ENCODE measurements at places on chromosomes 11 and 22.

DNA sequence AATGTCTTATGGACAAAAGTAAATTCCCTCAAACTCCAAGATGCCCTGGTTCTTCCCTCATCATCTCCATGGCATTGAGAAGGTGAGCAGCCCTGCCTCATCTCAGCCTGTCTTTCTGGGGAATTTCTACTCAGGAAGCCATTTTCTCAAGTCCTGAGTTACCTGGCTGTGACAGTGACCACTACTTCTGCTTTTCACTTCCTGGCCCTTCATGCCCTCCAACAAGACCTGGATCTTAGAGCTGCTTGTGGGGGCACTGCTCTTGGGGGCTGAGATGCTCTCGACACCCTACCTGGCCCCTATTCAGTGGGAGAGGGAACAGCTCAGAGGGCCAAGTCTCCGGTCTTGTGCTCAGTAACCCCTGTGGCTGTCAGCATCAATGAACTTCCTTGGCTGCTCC, 5.5 kb upstream of the IGSF22 start:
- DNase-seq, result no peak

GRCh38 chr11:35799655-35800054, 137.1 kb downstream of the TRIM44 start:
- DNase-seq, result no peak

GRCh38 chr11:8658321-8659057, 24.0 kb downstream of the TRIM66 start:
- DNase-seq, result no peak

DNA sequence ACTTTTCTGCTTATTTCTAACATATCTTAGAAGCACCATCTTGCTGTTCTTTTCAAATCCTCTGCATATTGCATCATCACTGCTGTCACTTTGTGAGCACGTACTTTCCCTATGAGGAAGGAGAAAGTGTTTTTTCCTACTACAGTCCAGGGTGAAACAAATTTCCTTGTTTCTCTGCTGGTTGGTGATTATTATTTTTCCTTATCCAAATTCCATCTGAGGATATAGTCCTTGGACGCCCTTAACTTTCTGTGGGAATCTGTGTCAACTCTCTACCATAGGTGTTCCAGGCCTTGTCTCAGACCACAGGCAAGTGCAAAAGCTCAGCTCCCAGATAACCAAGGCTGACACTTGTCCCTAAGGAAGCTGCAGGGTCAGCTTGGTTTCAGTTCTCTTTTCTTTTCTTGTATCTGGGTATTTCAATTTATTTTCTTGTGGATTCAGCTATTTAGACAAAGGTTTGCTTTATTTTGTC, 29.4 kb upstream of the LYVE1 start:
- no peak for DNase-seq

DNA sequence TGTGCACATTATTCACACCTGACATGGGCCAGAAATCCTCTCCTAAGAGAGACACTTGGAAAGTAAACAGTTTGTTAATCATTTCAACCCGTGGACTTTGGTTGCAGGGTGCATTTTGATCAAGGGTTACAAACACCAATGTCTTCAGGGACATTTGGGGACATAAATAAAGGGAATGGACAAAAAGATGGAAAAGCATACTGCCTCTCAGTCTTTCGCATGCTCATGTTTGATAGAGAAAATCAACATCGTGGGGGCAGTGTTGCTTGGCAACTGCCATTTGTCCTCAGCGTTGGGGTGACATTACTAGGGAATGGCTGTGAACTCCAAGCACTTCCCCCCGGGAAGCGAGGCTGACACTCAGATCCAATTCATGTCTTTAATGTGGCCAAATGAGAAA, 114.7 kb upstream of the OR4B1 start:
- DNase-seq, result no peak

DNA sequence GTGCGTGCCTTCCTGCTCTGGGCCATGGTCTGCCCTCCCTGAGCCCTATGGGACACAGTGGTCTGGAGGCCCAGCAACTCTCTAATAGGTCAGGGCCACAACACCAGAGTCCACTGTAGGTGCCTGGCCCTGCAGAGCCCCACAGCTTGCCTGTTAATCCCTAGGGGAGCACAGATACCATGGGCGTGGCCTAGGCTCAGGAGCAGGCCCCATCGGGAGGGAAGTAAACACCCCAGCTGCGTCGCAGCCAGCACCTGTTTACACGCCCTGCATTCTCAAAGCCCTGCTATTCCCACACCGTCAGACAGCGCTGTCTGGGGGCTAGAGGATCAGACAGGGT, 2.5 kb downstream of the KCTD17 start:
- peak; percentile 94 for DNase-seq

GRCh38 chr11:58286249-58286648, 18.2 kb upstream of the OR10W1 start:
- DNase-seq, result peak; percentile 34

DNA sequence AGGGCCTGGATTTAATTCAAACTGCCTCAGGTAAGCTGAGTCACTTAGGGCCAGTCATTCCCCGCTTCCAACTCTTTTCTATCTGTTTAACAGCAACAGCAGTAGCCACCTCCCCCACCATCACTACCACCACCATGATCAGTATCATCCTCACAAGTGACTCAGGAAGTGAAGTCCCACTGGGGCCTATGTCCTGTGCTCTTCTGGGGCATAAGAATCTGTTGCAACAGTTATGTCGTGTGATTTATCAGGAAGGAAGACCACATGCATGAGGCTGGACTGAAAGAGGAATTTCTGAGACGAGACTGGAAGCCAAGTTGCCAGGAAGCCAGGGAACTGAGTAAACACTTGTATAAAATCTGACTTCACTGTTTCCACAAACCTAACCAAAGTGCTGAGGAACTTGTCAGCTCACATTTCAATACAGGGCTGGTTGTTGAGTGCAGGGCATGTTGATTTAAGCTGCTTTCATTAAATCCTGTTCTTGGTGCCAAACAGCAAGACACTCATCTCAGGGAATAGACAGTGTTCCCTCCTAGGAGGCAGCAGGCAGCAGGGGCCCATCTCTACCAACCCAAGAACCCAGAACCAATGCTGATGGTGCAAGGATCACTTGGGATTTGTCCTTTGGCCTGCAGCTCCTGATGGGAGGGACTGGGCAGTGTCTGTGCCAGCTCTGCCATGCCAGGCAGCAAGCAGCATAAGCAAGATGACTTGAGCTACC, 226.7 kb upstream of the NARS2 start:
- no peak for DNase-seq

- no peak for DNase-seq
Measured at GRCh38 chr22:30413745-30414524, 11.6 kb upstream of the MTFP1 start.

- no peak for DNase-seq
Measured at GRCh38 chr11:59894616-59895015, 16.0 kb downstream of the OOSP3 start.

- DNase-seq, result peak; percentile 58
Measured at GRCh38 chr11:9057007-9057406, 34.4 kb downstream of the SCUBE2 start.

GRCh38 chr11:47213950-47214565, 716 bp upstream of the DDB2 start:
- DNase-seq, result no peak

- DNase-seq, result no peak
Measured at GRCh38 chr11:77205467-77206263, 77.6 kb downstream of the MYO7A start.

GRCh38 chr22:44870021-44870420, 117.6 kb downstream of the ARHGAP8 start:
- peak; percentile 86 for DNase-seq

- no peak for DNase-seq
Measured at GRCh38 chr11:61413496-61413895, 16.3 kb downstream of the CPSF7 start.

DNA sequence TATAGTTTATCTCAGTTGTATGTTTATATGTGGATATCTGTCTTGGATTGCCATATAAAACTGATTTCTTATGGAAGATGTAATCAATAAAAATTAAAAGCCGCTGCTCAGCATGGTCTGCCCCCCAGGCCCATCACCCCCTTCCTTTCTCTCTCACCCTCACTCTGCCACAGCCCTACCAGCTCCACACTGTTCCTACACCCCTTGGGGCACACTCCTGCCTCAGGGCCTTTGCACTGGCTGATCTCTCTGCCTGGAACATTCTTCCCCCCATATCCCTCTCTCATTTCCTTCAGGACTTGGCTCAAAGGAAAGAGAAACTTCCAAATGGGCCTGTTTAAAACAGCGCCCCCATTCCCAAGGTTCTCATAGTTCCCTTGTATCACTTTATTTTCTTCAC, 63.1 kb downstream of the LRRC32 start:
- DNase-seq, result no peak

GRCh38 chr11:108804511-108804910, 139.6 kb downstream of the DDX10 start:
- no peak for DNase-seq

DNA sequence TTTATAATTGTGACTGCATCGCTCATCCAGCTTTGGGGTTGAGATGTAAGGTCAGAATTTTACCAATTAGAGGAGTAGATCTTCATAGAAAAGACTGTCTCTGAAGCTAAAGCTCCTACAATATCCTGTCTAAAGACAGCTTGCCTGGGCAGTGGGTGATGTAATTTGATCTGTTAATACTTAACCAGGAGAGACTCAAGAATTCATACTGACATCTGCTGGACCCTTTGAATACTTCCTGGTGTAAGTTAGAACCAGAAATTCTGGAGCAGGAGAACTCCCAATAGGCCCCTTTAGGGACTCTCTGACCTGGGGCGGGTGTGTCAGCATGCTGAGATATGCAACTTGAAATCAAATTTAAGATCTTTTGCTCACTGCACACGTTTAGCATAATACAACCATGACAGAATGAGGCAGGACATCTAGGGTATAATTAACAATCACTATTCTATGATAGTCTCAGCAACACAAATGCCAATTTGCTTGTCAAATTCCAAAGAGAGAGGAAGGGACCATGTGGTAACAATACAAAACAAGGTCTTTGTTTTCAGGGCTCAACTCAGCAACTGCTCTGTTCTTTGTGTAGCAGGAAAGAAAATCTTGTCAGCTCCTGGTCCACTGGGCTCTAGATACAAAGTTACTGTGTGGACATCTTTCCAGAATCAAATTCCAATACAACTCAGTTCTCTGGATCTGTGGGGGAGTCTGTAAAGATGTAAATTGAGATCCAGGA, 143.9 kb downstream of the INSC start:
- peak; percentile 84 for DNase-seq

- DNase-seq, result no peak
Measured at GRCh38 chr11:76644591-76644990, 26.0 kb downstream of the LRRC32 start.

- DNase-seq, result no peak
Measured at GRCh38 chr11:35083181-35083430, 55.9 kb upstream of the CD44 start.

- DNase-seq, result no peak
Measured at GRCh38 chr11:105937738-105938137, 84.3 kb downstream of the MSANTD4 start.

GRCh38 chr11:15313862-15314261, 199.1 kb downstream of the INSC start:
- no peak for DNase-seq

- no peak for DNase-seq
Measured at GRCh38 chr11:10414659-10415058, 40.4 kb upstream of the AMPD3 start.

DNA sequence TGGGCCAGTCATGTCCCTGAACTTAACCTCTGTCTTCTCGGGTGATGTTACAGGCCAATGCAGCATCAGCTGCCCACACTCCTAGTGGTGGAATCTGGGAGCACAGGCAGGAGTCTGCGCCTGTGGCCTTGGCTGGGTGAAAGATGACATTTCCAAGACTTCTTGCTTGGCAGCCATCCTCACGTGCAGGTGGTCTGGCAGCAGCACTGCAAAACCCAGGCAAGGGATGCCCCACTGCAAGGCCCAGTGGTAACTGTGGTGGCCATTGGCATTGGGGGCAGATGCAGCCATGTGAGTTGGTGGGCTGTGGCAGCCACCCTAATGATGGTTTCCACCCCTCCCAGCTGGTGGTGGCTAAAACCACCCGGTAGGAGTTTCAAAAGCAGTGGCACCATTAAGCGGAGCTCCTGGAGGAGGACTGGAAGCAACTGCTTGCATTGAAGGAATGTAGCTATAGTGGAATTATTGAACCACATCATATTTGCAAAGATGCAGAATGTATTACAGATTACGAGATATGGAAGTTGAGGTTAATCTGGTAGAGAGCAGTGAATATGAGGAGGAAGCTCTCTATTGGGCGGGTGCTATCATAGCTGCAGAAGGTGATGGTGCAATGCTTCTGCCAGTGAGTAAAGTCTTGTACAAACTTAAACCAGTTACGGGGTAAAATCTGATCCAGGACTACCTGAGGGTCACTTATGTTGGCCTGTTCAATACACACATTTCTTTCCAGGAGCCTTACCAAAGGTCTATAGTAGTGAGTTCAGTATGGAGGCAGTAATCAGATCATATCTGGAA, 120.7 kb upstream of the TOP3B start:
- peak; percentile 16 for DNase-seq

DNA sequence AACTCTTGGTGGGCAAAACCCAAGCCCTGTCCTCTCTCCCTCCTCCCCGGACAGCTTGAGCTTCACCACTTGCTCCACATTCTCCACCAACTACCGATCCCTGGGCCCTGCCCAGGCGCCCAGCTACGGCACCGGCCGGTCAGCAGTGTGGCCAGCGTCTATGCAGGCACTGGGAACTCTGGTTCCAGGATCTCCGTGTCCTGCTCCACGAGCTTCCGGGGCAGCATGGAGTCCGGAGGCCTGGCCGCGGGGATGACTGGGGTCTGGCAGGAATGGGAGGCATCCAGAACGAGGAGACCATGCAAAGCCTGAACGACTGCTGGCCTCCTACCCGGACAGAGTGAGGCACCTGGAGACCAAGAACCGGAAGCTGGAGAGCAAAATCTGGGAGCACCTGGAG, 68.9 kb upstream of the RTL6 start:
- no peak for DNase-seq

- DNase-seq, result no peak
Measured at GRCh38 chr11:25536289-25536688, 795.6 kb upstream of the ANO3 start.

GRCh38 chr11:117691218-117691514, 105.8 kb downstream of the DSCAML1 start:
- DNase-seq, result no peak

DNA sequence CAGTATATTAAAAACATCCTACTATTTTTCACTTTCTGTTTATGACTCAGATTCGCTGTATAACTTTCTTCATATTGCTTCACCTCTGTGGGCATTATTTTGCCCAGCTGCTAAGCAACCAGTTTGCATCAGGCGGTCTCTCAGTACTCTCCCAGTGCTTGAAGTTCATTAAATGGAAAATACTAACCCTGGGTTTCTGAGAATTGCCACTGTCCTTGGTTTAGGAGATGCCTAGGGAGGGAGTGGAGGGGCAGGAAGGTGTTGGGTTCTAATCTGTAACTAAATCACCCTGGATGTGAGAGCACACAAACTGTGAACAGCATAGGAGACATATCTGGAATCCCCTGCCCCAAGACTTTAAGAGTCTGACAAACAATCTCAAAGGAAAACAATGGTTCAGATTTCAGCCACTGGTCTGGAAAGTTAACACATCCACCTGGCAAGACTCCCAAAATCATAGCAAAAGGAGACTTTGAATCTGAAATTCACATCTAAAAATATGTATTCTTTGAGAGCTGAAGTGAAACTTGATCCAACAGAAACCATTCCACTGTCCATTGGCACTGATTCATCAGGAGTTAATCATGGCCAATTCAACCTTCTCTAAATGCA, 540.0 kb downstream of the SOX6 start:
- no peak for DNase-seq
